Stimulated activated CD4-positive, alpha-beta T cell treated with anti-CD3 and anti-CD28 coated beads, Interleukin-2, amount 100 ng/mL, for 4 hours (primary cell): ENCODE measurements at places on chromosomes 4 and X.
A peak's percentile ranks its signal among the peaks of the same experiment; 100 is the strongest.

GRCh38 chr4:47373174-47373573, 90.3 kb downstream of the COMMD8 start:
- DNase-seq: no peak

DNA sequence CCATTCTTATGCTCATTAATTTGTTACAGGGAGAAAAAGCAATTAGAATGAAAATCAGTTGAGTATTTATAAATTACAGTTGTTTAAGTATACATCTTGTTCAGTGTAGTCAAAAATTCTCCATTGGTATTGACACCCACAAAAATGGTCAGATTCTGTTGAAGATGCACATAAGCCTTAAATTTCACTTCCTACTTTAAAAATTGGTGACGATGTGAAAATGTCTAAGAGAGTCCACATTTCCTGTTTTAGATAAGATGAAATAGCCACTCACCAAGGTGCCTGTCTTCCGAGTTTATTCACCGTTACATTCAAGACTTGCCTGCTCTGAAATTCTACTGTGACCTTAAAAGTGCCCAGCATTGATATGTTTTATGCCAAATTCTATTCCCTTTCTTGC, 93.6 kb downstream of the GPR143 start:
- DNase-seq: no peak

DNA sequence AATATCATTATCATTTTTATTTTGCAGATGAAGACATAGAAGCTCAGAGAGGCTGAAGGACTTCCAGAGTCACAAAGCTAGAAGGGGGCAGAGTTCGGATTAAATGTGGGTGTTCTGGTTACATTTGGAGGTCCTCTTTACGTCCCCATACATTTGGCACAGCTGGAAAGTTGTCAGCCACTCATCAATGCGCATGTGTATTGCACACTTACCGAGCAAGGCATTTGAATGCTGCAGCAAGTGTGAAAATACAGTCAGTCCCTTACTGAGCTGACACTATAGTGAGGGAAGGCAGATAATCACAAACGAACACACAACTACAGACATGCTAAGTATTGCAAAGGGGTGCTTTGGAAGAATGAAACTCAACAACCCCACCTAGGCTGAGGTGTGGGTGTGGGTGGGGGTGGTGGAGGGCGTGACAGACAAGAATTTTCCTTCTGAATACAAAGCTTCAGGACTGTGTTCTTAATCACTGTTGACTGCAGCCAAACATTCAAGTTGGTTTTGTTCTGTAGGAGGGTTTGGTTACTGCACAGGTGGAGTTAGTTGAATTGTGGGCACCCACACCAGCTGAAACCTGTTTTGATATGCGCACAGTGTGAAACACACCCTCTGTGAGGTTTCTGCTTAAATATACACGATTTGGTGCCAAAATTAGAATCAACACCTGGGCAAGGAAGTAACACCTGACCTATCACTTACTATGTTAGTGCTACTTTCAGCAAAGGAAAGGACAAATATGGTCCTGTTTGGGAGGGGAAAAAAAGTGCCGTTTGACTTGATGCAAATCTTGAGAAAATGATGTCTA, 72.4 kb downstream of the COQ2 start:
- peak; percentile 66 for DNase-seq

DNA sequence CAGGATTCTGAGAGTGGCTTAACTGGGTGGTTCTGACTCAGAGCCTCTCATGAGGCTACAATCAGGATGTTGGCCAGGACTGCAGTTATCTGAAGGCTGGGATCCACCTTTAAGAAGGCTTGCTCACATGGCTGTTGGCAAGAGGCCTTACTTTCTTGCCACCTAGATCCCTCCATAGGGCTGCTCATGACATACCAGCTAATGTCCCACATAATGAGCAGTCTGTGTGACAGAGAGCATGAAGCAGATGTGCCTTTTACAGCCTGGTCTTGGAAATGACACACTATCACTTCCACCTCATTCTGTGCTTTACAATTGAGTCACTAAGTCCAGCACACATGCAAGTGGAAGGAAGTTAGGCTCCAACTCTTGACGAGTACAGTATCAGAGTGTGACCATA, 4.3 kb upstream of the RBM3 start:
- no peak for DNase-seq
